ENCODE measurements at places on chromosomes 2 and 18. TPM values are rescaled to one million over a fixed set of nuclear protein-coding genes. Genes with fewer than 3 reads are reported as not detected.

The MAPK4 gene
- total RNA-seq: not detected

The NOL4 gene
- total RNA-seq: not detected

The DAW1 gene
- 2.0 TPM for total RNA-seq

The SULT1C3 gene
- total RNA-seq: not detected

The DCC gene
- total RNA-seq: not detected

The KIAA2012 gene
- not detected for total RNA-seq

The CHRNG gene
- not detected for total RNA-seq

The SEMA4F gene
- 3.3 TPM for total RNA-seq

The ARHGAP28 gene
- 9.4 TPM for total RNA-seq

The CACNB4 gene
- 0.37 TPM for total RNA-seq

The IL18RAP gene
- total RNA-seq: not detected

The INHA gene
- total RNA-seq: 0.37 TPM

The ASXL3 gene
- total RNA-seq: 0.59 TPM

The ASB18 gene
- total RNA-seq: not detected

The LCT gene
- not detected for total RNA-seq

The PLB1 gene
- 0.39 TPM for total RNA-seq

The TRPM8 gene
- 0.20 TPM for total RNA-seq

The TXNL1 gene
- total RNA-seq: 30.5 TPM

The TUBB6 gene
- 622 TPM for total RNA-seq

The EPG5 gene
- total RNA-seq: 48.3 TPM

The SPTBN1 gene
- total RNA-seq: 242 TPM

The ELOA2 gene
- total RNA-seq: not detected

The NAT8 gene
- total RNA-seq: not detected

The SCYGR4 gene
- total RNA-seq: not detected

The HOXD12 gene
- not detected for total RNA-seq

The GPR45 gene
- total RNA-seq: not detected

The BCL11A gene
- not detected for total RNA-seq

The REG3G gene
- total RNA-seq: not detected

The CHN1 gene
- 28.3 TPM for total RNA-seq

The EPAS1 gene
- total RNA-seq: 60.3 TPM

The CCDC74B gene
- total RNA-seq: 2.2 TPM

The LIMS4 gene
- 1.5 TPM for total RNA-seq

The GLI2 gene
- 2.6 TPM for total RNA-seq

The RNF152 gene
- total RNA-seq: 1.2 TPM

The NOTO gene
- total RNA-seq: not detected

The OXER1 gene
- not detected for total RNA-seq

The MRO gene
- 0.39 TPM for total RNA-seq

The UGT1A4 gene
- total RNA-seq: not detected

The ITPRID2 gene
- total RNA-seq: 86.0 TPM

The MARCHF4 gene
- total RNA-seq: under 0.01 TPM

The EFR3B gene
- 0.37 TPM for total RNA-seq
